Cardiac atrium fibroblast (primary cell): ENCODE measurements at places on chromosomes 4 and X. TPM values are rescaled to one million over a fixed set of nuclear protein-coding genes. Genes with fewer than 3 reads are reported as not detected.

The LAP3 gene
- total RNA-seq: 83.6 and 102 TPM in 2 replicates

The ABLIM2 gene
- 0.32 and 1.1 TPM in 2 replicates for total RNA-seq

The TMPRSS11D gene
- not detected in 2 replicates for total RNA-seq

The C4orf54 gene
- total RNA-seq: not detected in 2 replicates

The EREG gene
- 2.8 TPM in 1 of 2 replicates, not detected in the other for total RNA-seq

The EXOSC9 gene
- 27.6 and 33.5 TPM in 2 replicates for total RNA-seq

The EXOC1 gene
- 26.4 and 30.5 TPM in 2 replicates for total RNA-seq

The NHSL2 gene
- total RNA-seq: 0.18 and 0.81 TPM in 2 replicates

The FGF5 gene
- total RNA-seq: under 0.01 and 0.32 TPM in 2 replicates

The PPARGC1A gene
- under 0.01 TPM in 1 of 2 replicates, not detected in the other for total RNA-seq

The TMPRSS11F gene
- not detected in 2 replicates for total RNA-seq

The FAM156A gene
- total RNA-seq: 11.5 and 14.3 TPM in 2 replicates

The HDAC8 gene
- 14.7 and 20.0 TPM in 2 replicates for total RNA-seq

The ZNF280C gene
- total RNA-seq: 2.3 and 2.9 TPM in 2 replicates

The CDS1 gene
- total RNA-seq: under 0.01 and 0.36 TPM in 2 replicates

The NCAPG gene
- total RNA-seq: 7.6 and 10.7 TPM in 2 replicates
